ENCODE measurements at places on chromosomes 1 and 21.

DNA sequence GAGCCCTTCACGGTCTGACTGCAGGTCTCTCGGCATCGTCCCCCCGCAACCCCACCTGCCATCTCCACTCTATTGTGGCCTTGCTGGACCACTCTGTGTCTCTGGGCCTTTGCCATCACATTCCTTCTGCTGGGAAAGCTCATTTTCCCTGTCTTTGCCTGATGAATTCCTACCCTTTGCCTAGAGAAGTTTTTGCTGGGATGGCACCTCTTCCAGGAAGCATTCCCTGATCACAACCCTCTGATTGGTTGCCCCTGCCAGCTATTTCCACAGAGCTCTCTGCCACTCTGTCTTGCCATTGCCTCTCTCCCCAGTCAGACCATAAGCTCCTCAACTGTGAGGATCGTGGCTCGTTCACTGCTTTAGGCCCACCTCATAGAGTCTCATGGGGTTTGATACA lies 28.9 kb upstream of the GPR37L1 start:
- no peak for DNase-seq

GRCh38 chr1:210263963-210264362 lies 31.4 kb downstream of the SERTAD4 start:
- DNase-seq: no peak

GRCh38 chr1:225911191-225912130 lies 12.6 kb downstream of the PYCR2 start:
- DNase-seq: no peak

- no peak for DNase-seq
These were observed 1148.5 kb downstream of the PLA2G4A start for GRCh38 chr1:187977298-187977697.

DNA sequence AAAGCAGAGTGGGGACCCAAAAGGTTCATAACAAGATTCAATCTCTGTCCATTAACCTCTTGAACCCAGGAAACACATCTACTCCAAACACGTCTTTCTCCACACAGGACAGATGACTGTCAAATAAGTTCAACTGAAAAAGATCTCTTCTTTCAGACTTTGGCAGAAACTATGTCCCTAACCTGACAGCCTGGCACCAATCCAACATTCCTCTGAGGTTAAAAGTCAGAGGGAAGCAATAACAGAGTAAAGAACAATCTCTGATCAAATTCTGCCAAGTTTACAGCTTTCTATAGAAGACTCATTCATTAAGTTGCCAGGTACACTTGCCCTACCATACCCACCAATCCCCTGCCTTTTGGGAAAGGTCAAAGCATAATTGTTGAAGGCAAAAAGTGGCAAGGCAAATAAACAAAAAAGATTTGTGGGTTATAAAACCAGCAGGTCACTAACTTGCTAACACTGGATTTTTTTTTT lies 31.9 kb downstream of the OTUD7B start:
- DNase-seq: no peak

DNA sequence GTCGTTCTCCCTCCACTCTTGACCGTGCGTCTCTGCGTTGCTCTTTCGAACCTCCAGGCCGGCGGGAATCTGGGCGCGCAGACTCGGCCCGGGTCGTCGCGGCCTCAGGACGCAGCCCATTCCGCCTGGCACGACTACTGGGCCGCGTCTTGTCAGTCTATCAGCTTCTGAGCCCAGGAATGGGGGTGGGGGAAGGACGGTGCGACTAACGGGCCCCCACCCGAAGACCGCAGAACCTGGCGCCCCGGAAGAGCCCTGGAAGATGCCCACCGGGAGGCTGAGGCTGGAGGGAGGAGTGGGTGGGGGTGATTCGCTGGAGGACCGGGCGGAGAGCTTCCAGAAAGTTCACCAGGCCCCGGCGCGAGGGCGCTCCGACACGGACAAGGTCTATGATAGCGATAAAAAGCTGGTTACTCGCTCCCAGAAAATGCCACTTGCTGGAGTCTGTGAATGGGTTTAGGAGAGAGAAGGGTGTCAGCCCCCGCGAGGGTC lies 1.7 kb upstream of the DMRTA2 start:
- DNase-seq: no peak

- no peak for DNase-seq
These were observed 1.5 kb downstream of the AADACL3 start for GRCh38 chr1:12717301-12717838.

- no peak for DNase-seq
These were observed 72.0 kb downstream of the SLC66A1 start for GRCh38 chr1:19384113-19384512.

DNA sequence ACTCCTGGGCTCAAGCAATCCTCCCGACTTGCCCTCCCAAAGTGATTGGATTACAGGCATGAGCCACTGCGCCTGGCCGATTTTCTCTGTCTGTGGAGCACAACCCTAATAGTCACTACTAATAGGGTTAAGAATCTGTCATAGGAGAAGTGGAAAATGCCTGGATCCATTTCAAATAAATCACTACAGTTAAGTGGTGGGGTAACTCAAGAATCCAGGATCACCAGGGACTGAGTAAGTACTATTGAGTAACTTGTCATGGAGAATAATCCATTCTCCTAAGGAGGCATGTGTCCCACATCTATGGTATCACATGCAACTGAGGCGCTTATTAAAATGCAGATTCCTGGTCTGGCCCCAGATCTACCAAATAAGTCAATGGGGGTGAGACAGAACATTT lies 53.2 kb downstream of the OPTC start:
- DNase-seq: no peak

DNA sequence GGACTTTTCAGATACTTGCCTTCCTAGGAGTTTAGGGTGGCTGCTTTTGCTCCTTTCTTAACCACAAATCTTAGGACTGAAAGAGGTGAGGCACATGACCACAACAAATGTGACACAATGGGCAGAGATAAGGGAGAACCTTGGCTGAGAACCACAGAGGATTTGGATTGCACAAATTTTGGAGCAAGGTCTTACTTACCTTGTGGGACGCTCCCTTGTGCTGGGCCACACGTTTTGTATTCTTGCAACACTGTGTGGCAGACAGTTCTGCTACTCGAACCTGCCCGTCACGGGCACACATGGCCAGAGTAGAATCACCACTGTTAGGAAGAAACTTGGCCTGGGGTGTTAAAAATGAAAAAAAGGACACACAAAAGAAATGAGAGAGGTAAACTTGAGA lies 23.9 kb downstream of the DCAF8 start:
- no peak for DNase-seq

DNA sequence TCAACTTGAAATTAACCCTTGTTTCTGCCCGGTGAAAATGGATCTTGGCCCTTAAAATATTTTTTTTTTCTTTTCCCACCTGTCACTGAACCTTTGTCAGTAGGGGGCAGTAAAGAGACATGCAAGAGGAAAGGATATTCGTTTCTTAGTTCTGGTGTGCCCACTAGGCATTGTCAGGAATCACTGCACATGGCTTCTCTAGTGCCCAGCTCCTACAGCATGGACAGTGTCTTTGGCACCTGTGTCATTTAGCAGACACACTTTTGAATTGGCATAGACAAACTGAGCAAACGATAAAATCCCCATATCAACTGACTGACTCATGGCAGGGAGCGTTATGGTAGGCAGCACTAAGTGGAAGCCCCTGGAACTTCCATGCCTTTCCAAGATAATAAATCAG lies 1048.1 kb downstream of the BRINP3 start:
- peak; percentile 20 for DNase-seq

DNA sequence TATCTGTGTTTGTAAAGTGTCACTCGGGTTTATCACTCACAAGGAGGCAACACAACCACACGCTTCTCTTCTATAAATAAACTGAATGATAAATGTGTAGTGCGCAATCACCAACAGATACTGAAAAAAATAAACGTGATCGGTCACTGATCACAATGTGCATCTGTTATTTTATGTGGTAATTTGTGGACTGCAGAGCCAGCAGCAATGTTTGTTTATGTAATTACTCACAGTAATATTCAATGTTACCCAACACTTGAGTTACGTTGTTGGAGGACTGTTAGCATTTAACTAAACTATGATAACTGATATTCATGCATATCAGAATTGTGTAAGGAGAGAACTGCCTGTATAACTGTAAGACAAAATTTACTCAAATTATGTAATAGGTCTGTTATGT lies 129.6 kb downstream of the USH2A start:
- DNase-seq: peak; percentile 14

DNA sequence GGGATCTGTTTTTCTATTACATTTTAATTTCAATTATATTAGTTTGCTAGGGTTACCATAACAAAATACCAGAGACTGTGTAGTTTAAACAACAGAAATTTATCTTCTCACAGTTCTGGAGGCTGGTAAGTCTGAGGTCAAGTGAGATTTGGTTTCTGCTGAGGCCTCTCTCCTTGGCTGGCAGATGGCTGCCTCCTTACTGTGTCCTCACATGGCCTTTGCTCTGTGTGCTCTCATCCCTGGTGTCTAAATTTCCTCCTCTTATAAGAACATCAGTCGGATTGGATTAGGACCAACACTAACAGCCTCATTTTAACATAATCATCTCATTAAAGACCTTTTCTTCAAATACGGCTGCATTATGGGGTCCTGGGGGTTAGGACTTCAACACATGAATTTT lies 195.2 kb upstream of the CHODL start:
- DNase-seq: no peak

DNA sequence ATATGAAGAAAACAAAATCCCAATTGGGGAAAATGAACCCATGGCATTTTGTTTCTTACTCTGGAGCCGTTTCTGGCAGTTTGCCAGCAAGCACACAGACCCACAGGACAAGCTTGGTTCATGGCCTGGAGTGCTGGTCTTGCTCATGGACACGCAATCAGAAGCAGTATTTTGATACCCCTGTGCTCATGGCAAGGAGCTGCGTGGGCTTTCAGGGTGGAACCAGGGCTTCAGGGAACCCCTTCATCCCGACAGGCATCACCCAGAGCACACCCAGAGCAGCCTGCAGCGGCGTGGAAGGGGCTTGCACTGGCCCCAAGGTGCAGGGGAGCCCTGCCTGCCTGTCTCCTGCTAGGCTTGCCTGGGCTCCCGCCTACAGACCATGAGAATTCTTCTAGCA lies 45.4 kb upstream of the PCBP3 start:
- no peak for DNase-seq

- no peak for DNase-seq
These were observed 14.4 kb downstream of the PLOD1 start for GRCh38 chr1:11948822-11949458.

DNA sequence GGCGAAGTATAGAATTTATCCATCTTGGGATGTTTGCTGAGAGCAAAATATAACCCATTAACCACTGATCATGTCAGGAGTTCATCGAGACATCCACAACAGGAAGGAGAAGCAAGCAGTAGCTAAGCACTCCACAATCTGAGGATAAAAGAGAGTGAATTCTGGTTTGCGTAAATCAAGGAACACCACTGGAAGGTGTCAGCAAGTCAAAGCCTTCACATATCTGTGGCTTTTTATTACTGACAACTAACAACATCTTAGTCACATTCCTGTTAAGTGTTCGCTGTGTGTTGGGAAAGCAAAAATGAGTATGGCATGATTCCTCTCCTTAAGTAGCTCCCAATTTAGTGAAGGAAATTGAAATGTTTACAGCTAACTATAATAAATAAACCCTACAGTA lies 44.5 kb upstream of the DARS2 start:
- DNase-seq: no peak

- DNase-seq: peak; percentile 52
These were observed 23.6 kb downstream of the ATP2B4 start for GRCh38 chr1:203649999-203650836.
